ENCODE measurements at places on chromosomes 4 and X.

DNA sequence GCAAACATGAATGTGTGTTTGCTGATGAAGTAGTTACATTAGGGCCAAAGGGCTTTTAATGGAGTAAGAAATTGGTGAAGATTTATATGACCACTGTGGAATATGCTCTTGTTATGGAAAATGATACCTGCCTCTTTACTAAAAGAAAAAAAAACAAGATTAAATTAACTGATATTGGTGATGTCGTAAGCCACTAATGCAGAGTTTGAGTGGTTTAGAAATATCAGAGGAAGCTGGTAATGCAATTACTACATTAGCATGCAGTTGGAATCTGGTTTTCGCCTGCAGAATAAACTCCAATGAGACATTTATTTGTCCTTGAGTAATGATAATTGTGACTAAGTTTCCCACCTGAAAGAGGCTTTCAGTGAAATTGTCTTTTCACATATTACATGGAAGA is 597.9 kb downstream of the GALNTL6 start:
- no peak for DNase-seq

DNA sequence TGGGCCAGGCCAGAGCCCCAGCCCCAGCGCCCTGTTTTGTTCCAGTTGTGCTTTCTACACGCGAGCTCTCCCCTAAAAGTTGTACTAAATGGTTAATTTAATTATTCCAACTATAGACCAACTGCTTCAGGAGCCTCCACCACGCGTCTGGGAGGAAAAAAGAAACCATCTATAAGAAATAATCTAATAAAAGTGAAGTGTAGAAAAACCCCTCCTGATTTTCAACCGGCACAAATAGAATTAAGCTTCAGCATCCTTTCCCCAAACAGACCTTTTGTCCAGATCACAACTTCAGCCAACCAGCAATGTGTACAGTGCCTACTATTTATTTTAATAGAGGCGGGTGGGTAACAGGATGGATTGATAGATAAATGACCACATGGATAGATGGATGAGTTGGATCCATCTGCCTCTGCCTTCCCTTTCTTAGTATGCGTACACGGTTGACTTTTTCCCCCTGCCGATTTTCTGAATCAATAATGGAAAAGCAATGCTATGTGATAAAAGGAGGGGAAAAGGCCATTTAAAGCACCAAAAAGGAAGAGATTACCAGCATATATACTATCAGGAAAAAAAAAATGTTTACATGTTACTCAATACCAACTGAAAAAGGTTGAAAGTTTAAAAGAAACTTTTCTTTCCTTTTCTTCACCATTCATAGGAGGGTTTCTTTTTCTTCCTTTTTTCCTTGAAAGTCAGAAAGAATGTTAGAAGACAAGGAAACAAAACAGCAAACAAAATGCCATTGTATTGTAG is 3.7 kb upstream of the PHOX2B start:
- DNase-seq: no peak

DNA sequence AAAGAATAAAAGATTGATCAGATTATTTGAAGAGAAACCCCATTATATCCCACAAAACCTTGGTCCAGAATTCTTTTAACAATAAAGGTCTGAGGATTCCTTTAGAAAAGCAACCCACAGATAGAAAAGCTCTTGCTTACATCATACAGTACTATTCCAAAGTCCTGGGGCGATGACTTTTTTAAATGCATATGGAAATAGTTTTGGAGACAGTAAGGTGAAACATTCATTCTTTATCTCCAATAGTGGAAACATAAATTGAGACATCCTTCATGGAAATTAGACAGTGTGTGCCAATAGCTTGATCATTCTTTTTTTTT is 85.7 kb upstream of the UCP1 start:
- DNase-seq: peak; percentile 55

- DNase-seq: peak; percentile 14
These were observed 699.3 kb upstream of the ADGRL3 start for GRCh38 chr4:60500810-60501209.

DNA sequence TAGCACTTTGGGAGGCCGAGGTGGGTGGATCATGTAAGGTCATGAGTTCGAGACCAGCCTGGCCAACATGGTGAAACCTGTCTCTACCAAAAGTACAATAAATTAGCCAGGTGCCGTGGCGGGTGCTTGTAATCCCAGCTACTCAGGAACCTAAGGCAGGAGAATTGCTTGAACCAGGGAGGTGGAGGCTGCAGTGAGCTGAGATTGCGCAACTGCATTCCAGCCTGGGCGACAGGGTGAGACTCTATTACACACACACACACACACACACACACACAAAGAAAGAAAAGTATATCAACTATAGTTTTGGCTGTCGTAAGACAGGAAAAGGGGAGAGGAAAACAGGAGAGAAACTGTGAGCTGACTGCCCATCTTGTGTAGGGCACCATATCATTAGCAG is 171.7 kb downstream of the ADAMTS3 start:
- DNase-seq: peak; percentile 27

DNA sequence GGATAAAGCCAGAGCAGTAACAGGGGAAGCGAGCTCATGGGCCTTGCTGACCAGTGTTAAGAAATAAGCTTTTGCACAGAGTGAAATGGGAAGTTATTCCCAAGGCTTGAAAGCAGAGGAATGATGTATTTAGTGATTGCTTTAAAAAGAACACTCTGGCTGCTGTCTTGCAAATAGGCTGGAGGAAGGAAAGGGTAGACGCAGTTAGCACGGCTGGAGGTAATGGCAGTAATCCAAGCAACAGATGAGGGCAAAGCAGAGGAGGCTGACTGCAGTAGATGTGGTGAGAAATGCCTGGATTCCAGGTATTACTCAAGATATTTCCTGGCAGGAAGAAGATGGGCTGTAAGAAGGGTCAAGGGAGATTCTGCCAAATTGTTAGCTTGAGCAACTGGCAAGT is 1342.3 kb upstream of the AGA start:
- no peak for DNase-seq

DNA sequence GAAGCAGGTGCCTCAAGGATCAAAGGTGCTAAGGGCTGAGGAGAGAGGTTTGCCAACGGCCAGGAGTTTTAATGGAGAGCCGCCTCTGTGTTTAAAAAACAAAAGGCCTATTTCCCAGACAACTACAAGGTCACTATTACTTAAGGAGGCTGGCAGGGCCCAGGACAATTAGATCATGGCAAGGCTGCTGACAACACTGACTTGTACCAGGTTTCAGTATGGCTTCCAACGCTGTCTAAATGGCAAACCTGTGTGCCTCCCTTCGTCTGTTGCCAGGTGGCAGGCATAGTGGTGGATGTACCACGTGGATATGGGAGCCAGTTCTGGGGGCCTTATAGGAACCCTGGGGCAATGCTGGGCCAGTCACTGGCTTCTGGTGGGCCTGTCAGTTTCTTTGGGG is 41.0 kb downstream of the NSG1 start:
- no peak for DNase-seq
